A172 (cell line): ENCODE measurements at places on chromosomes 2 and 18.

DNA sequence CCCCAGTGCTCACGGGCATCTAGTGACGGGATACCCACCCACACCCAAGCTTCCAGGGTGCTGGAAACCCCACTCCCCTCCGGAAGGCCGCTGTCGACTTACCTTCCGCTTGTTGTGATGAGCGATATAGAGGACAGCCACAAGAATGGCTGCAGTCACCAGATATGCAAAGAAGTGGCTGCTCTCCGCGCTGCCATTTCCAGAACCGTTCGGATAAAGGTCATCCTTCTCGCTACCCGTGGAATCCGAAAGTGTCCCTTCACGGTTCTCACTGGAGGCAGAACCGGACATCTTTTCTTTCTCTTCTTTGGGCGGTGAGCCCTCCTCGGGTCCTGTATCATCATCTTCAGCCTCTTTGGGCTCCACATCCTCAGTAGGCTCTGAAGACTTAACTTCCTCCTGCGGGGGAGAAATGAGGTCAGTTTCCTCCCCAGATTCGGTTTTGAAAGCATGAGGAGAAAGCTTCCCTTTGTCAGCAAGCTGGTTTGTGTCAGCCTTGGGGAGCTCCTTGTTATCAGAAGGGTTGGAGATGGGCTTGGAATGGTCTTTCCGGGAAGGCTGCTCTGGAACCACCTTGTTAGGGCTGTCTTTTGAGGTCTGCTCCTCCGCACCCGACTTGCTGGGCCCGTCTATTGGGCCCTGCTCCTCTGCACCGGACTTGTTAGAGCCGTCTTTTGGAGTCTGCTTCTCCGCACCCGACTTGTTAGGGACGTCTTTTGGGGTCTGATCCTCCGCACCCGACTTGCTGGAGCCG, 1.2 kb downstream of the TGOLN2 start:
- no peak for DNase-seq

DNA sequence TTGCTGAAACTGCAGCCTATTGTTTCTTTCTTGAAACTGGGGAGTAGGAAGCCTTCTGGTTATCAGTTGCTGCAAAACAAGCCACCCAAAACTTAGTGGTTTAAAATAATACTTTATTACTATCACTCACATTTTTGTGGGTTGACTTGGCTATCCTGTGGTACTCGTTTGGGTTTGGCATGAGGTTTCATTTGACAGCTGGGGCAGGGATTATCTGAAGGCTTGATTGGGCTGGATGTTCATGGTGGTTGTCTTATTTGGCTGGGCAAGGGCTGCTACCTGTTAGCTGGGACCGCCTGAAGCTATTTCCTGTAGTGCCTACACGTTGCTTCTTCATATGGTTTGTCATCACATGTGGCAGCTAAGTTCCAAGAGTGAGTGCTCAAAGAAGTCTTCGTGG, 122.3 kb downstream of the PLCL1 start:
- DNase-seq = peak; percentile 13

GRCh38 chr2:159758686-159759085, 39.3 kb downstream of the CD302 start:
- peak; percentile 21 for DNase-seq

DNA sequence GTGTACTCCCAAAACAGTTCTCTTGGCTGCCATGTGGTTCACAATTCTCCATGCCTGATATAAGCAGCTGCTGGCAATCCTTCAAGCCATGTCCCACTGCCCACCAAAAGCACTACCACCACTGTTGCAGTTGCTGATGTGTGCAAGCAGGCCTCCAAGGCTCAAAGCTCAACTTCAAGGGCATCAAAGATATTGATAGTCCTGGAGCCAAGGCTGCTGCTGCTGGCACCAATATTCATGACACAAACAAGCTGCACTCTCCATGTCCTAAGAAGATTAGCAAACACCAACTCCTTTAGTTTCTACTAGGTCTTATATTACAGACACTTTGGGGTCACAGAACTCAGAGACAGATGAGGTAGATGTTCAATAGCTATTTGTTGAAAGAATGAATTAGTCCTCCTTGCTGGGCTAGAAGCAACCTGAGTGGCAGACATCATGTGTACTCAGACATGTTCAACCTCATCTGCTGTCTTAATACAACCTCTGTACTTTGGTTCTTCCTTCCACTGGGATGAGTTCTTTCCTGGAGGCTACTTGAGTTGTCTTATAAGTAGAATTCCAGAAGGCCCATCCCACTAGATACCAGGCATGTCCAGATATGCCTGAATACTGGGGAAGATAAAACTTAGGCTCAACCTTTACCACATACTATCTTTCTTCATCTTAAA, 104.5 kb upstream of the UGP2 start:
- DNase-seq = no peak

GRCh38 chr2:158202161-158202815, 100.6 kb downstream of the UPP2 start:
- peak; percentile 44 for DNase-seq

GRCh38 chr2:202762556-202762955, 109.0 kb downstream of the ICA1L start:
- DNase-seq = no peak

DNA sequence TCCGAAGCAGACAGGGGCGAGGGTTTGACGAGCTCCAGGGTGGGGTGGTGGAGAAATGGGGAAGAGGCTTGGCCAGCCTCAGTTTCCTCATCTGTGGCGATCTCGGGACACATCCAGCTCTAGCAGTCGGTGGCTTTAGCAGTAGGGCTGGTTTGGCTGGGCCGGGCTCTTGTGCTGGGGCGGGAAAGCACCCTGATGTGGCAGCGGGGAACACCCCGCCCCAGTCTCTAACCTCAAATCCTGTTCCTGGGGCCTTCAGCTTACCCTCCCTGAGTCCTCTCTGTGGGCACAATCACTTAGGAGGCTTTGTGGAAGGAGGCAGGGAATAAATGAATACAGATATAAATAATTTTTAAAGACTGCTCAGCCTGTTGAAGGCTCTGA, 26.5 kb upstream of the MCFD2 start:
- DNase-seq = peak; percentile 68

GRCh38 chr2:182642328-182642727, 73.7 kb upstream of the DNAJC10 start:
- peak; percentile 81 for DNase-seq

DNA sequence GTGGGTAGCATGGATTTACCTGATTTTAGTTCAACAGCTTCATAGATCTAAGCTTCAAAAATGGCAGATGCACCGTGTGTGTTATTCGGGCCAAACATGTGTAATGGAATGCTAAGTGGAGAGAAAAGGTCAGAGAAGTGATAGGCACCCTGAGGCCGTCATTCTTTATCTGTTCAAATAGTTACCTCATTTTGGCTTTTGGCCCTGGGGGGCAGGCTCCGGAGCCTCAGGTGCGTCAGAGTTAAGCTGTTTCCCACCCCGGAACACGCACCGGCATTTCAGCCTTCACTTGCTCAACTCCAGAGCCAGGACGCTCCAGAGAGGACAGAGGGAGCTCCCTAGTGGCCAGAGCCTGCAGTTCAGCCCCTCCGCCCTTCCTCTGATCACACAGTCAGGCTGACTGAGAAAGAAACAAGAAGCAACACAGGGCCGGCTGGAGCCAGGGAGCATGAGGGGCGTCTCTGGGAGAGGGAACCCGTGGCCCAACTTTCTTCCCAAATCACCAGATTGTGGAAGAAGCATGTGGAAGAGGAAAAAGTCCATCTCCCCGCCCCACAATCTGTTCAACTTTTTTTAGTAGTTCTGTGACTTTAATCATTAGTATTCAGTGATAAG, 135.2 kb upstream of the EPC2 start:
- peak; percentile 84 for DNase-seq
